ENCODE measurements at places on chromosomes 12 and 14.

DNA sequence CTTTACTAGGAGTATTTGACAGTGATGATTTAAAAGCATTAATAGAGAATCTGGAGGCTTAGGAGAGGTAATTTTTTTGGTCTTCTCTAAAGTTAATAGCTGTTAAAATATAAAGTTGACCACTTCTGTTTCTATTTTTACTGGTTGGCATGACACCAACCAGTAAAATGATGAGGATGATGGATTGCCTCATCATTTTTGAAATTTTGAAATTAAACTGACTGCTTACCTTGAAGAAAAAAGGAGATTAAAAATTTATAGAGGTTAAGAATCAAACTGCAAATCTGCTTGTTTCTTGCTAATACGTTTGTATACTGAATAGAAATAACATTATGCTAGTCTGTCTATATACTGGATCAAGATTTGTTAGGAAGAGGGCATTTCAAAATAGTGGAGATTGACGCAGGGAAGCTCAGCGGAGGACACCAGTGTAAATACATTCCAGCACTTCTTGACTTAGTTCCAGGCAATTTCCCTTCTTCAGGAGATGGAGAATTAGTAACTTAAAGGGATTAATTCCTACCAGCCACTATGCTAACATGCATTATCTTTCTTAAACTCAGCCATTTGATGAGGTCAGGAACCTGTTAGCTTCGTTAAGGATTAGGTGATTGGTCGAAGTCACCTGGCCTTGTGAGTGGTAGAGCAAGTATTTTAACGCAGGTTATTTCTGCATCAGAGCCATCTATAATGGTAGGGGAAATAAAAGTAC lies 3.6 kb downstream of the EID3 start:
- no peak for DNase-seq

DNA sequence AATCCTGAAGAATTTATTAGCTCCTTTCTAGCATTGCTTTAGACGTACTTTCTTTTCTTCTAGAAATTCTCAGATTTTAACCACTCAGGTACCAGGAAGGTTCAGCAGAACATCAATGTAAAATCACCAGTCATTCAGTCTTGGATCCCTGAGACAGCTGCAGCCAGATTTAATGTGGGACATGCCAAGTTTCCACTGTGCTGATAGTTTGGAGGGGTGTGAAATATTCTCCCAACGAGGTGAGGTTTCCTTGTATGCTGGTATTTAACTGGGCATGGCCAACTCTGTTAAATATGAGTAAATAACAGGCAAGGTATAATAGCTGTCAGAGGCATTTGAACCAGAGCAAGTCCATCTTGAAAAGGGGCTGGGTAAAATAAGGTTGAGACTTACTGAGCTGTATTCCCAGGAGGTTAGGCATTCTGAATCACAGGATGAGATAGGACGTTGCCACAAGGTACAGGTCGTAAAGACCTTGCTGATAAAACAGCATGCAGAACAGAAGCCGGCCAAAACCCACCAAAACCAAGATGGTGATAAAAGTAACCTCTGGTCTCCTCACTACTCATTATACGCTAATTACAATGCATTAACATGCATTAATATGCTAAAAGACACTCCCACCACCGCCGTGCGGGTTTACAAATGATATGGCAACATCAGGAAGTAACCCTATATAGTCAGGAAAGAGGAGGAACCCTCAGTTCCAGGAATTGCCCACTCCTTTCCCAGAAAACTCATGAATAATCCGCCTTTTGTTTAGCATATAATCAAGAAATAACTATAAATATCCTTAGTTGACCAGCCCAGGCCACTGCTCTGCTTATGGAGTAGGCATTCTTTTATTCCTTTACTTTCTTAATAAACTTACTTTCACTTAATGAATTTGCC lies 75.2 kb upstream of the RASSF8 start:
- no peak for DNase-seq

DNA sequence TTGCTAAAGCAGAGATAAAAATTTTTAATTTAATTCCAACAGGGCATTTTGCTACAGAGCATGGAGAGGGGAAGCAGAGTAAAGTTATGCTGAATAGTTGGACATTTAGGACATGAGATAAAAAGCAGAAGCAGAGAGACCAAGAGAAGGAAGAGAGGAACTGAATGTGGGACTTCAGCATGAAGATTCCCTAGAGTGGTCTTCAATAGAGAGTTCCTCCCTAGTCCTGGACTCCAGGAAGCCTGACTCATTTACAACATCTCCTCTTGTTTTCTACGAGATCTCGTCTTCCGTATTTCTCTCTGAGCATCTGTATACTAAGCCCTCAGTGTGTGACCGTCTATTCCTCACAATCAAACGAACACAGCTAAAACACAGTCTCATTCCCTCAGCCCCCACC lies 35.2 kb upstream of the IFT81 start:
- DNase-seq: no peak

DNA sequence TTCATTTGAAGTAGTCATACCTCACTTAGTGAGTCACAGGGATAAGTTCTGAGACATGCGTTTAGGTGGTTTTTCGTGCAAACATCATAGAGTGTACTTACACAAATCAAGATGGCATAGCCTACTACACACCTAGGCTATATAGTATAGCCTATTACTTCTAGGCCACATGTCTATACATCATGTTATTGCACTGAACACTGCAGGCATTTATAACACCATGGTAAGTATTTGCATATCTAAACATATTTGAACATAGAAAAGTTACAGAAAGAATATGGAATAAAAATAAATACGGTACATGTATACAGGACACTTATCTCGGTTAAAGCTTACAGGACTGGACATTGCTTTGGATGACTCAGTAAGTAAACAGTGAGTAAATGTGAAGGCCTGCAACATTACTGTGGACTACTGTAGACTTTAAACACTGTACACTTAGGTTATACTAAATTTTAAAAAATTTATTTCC lies 670.6 kb downstream of the SLC16A7 start:
- no peak for DNase-seq

DNA sequence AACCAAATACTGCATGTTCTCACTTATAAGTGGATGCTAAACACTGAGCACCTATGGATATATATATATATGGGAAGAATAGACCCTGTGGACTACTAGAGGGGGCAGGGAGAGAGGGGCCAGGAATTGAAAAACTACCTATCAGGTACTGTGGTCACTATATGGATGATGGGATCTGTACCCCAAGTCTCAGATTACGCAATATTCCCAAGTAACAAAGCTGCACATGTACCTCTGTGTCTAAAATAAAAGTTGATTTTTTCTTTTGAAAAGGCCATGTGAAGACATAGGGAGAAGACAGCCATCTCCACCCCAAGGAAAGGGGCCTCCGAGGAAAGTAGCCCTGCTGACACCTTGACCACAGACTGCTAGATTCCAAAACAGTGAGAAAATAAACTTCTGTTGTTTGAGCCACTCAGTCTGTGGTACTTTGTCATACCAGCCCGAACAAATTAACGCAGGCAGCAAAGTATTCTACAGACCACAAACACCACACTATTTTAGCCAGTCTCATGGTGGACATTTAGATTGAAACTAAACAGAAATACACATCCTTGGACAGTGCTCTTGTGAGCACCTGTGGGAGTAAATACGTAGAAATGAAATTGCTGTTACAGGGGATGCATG lies 197.1 kb downstream of the EFCAB11 start:
- no peak for DNase-seq

DNA sequence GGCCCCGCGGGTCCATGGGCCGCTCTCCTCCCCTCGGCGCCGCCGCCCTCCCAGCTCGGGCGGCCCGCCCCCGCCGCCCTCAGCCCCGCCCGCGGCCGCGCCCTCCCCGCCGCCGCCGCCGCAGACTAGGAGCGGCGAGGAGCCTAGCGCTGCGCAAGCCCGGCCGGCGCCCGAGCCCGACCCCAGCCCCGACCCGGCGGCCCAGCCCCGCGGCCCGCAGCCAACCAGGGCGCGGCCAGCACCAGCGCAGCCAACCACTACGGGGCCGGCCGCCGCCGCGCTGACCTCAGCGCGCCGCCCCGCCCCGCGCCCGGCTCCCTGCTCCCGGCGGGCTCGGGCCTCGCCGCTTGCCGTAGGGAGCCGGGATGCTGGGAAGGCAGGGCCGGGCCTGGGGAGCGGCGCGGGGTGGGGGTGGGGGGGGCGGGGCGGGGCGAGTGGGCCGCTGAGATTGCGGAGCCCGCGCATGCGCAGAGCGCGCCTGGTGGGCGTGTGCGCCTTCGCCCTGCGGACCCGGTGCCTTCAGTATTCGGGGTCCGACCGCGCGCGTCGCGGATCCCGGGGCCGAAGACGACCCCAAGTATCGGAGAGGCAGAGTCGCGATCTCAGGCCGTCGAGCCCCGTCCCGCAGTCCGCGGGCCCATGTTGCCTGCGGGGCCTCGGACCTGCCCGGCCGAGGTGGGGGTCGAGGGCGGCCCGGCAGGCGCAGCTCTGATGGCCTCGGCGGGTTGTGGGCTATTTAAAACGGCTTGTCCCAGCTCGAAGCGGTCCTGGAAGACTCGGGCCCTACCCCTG lies at the start of gene CDC42BPB:
Gene CDC42BPB, minus strand, starts transcription at position 178 of the 792 bp plus-strand sequence. CDS start 376 bp downstream, outside the sequence.
- DNase-seq: peak; percentile 30

All from activated T-helper 1 cell treated with Interleukin-2 at 50 U/mL for 16 hours (primary cell).